ENCODE measurements at places on chromosomes 13 and 19.

DNA sequence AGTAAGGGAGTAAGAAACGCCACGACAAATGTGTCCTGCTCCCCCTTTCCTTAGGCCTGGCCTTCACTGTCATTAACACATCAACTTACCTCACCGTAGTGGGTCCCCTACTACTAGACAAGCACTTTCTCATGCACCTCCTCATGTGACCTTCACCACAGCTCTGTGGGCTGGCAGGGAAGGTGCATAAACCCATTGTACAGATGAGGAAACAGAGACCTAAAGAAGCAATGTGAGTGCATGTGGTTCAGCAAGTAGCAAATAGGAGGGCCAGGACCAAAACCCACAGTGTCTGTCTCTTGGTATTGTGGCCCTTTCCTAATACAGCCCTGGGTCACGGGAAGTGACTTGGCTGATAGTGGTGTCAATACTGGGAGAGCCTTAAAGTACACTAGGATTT is 5.3 kb downstream of the CCDC70 start:
- no peak for DNase-seq

DNA sequence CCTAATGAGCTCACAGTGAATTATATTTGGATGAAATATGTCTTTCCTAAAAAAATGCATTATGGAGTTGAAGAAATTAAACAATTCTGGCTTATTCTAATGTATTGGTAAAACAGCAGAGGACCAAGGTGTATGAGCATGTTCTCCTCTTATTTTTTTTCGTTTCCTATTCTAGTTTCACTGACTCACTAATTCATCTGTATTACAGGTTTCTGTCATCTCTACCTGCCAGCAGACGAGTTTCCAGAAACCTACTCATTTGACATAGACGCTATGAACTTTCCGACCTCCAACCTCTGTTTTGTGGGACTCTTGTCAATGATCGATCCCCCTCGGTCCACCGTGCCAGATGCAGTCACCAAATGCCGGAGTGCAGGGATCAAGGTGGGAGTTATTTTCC is 20.3 kb downstream of the ATP12A start:
- DNase-seq, result no peak

GRCh38 chr13:43058318-43058674 is 34.9 kb downstream of the DNAJC15 start:
- peak; percentile 44 for DNase-seq

DNA sequence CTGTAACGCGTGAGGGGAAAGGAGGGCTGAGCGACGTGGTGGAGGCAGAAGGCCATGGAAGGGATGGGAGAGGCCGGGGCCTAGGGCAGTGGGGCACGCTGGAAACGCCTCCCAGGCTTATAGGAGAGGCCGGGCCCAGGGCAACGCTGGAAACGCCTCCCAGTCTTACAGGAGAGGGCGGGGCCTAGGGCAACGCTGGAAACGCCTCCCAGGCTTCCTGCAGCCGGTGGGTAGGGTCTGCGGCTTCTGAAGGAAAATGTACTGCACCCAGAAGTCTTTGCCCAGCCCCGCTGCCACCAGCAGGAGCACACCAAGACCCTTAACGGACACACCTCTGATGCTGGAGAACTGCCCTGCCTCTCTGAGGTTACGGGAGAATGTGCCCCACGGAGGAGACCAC is 9.1 kb downstream of the CACTIN start:
- no peak for DNase-seq

DNA sequence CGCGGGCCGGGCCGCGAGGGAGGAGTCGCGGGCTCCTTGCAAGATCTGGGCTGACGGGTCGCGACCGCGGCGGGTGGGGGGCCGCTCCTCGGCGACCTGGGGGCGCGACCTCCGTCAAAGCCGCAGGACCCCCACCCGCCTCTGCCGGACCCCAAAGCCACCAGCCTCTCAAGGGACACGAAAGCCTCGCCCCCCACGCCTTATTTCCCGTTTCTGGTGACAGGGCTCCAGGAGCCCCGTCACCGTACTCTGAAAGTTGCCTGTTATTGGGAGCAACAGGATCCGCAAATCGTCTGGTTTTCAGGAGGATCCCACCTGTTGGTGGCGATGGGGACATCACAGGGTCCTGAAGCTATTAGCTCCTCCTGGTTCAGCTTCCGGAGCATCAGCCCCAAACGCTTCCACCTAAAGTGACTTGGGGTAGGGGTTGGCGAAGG is 530 bp downstream of the MAU2 start:
- peak; percentile 43 for DNase-seq

- DNase-seq, result no peak
These were observed 8.7 kb upstream of the SMG9 start for GRCh38 chr19:43763473-43763939.

GRCh38 chr19:40804783-40805242 is 5.8 kb downstream of the EGLN2 start:
- DNase-seq, result no peak

- DNase-seq, result peak; percentile 80
These were observed 872 bp downstream of the HOMER3 start for GRCh38 chr19:18939922-18940768.

DNA sequence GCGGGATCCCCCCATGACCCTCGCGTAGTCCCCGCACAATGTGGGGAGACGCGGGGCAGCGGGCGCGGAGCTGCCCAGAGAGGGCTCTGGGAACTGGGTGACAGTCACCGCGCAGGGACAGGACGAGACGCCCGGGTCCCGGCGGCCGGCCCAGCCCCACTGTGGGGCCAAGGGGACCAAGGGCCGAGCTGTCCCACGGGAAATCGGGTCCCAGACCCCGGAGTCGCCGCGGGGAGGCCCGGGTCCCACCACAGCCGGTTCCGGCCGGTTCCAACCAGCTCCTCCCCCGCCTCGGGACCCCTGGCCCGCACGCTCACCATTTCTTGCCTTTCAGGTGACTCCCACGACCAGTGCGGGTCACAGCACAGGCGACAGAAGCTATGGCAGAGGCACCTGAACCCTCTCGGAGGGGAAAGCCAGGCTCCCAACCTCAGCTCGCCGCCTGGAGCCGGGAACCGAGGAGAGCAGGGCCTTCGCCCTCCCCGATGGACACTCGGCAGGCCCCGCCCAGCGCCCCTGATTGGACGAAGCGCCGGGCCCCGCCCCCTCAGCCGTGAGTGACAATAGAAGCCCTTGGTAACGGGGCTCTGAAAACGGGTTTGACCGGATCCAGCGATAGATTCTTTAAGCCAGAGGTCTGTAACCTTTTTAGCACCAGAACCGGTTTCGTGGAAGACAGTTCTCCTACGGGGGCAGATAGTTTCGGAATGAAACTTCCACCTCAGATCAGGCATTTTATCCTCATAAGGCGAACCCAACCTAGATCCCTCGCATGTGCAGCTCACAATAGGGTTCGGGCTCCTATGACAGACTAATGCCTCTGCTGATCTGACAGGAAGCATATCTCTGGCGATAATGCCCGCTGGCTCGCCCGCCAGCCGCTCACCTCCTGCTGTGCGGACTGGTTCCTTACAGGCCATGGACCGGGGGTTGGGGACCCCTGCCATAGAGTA is at the start of gene ZNF433:
Gene ZNF433, minus strand, starts transcription at position 460 of the 953 bp plus-strand sequence. Its CDS starts 140 bp downstream, at position 320.
- peak; percentile 96 for DNase-seq

DNA sequence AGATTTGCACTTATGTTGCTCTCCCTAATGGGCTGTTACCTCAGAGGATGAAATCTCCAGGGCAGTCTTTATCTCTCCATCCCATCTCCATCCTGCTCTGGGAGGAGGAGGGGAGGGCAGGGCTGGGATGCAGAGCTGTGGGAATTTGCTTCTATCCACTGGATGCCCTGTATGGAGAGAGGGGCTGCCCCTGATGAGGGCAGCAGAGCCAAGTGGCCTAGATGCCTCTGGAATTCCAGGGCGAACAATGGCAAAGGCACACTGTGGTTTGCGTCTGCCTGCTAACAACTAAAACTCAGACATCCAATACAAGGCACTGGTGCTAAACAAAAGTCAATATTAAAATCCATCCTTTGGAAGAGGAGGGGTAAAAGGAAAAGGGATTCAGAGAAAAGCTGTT is 165.1 kb downstream of the COG6 start:
- DNase-seq, result no peak

DNA sequence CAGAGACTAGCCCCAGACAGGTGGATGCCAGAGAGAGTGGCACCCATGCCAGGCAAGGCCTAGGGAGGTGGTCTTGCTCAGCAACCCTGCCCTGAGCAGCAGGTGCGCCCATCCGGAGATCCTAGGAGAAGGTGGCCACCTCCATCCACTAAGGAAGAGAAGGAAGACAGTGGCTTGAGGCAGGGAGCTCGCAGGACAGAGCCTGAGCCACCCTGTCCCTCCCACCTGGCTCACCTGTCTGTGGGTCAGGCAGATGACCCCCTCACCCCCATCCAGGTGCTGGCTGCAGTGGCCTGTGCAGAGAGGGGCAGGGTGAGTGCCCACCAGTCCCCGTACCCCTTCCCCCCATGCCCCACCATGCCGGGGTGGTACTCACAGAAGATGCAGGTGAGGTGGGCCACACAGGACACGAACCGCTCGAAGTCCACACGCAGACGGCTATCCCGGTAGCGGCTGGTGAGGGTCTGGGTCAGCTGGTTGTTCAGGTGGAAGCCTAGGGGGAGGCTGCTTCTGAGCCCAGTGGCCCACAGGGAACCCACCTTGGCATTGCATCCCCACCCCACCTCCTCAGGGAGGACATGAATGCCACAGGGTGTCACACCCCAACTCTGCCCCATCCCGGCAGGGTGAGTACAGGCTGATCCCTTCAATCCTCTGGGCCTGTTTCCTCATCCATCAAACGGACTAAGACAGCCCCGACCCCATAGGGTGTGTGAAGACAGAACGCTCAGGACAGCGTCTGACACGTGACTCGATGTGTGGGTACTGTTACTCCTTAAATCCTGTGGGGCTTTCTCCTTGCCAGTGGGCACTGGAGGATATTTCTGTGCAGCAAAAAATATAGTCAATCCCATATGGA is 13.3 kb downstream of the CAPN12 start:
- no peak for DNase-seq

- DNase-seq, result no peak
These were observed 12.1 kb upstream of the ZNF554 start for GRCh38 chr19:2807379-2808128.

- no peak for DNase-seq
These were observed 135.0 kb upstream of the KL start for GRCh38 chr13:32881074-32881776.

DNA sequence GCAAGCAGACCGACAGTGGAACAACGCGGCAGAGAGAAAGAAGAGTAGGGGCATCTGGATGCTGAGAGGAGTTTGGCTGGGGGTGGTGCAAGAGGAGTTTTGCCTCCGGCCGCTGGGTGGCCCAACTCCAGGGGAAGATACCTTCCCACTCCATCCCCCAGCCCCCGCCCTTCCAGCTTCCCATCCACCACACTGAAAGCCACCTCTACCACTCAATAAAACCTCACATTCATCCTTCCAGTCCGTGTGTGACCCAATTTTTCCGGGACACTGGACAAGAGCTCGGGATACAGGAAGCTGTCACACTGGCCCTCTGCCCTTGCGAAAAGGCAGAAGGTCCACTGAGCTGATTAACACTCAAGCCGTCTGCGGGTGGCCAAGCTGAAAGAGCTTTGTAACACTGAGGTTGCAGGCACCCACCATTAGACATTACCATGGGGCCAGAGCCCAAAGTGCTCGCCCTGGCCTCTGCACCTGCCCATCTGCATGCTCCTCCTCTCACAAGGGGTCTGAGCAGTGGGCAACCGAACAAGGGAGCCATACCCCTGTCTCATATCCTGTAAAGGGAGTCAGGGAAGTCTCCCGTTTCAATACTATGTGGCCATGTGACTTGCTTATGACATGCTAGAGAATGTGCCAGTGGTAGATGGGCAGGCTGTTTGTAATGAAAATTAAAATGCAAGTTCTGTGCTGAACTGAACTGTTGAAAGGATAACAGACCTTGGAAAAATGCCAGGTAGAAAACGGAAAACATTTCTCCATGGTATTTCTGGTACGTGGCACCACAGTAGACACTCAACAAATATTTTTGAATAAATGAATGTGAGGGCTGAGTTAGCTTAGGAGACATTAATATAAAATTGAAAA is 205.1 kb upstream of the STARD13 start:
- no peak for DNase-seq

DNA sequence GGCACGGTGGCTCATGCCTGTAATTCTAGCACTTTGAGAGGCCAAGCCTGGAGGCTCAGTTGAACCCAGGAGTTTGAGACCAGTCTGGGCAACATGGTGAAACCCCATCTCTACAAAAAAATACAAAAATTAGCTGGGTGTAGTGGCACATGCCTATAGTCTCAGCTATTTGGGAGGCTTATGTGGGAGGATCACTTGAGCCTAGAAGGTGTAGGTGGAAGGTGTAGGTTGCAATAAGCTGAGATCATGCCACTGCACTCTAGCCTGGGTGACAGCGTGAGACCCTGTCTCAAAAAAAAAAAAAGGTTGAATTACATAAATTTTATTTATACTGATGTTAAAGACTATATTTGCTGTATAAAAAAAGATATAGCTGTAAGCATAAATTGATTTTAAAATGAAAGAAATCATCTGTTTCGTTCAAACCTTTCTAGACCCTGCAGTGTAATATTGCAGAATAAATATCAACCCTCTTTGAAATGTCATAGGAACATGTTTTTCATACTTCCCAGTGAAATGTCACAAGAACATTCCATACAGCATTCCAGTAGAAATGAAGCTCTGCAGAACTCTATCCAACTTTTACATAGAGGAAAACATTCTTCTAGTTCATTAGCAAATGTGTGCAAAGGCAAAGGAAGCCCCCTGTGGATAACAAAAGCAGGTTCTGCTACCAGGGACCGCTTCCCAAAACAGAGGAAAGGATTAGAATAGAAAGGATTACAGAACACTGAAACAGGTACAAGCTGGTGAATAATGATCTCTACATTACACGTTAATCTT is 76.0 kb downstream of the CAB39L start:
- DNase-seq, result no peak

- no peak for DNase-seq
These were observed 19.7 kb downstream of the ADGRE3 start for GRCh38 chr19:14654786-14655560.

- peak; percentile 1 for DNase-seq
These were observed 1531.7 kb upstream of the SPRY2 start for GRCh38 chr13:81872581-81872980.

DNA sequence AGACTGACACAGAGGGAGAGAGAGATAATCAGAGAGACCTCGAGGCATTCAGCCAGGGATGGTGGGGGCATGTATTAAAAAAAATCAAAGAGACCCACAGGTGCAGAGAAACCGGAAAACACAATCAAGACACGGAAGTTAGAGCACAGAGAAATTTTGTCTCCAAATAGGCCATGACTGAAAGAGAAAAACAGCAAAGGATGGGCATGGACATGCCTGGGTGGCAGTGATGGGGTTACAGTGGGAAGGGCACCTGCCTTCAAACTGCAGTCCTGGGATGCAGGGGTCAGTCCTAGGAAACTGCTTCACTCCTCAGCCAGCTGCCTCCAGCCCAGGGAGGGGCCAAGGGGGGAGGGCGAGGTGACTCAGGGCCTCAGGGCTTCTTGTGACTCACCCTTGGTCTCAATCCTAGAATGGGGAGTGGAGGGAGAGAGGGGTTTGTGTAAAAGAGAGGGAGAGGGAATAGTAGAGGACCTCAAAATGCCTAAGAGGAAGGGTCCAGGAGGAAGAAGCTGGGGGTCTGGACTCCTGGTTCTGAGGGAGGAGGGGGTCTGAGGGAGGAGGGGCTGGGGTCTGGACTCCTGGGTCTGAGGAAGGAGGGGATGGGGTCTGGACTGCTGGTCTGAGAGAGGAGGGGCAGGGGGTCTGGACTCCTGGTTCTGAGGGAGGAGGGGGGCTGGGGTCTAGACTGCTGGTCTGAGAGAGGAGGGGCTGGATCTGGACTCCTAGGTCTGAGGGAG is 3.6 kb upstream of the KCNN4 start:
- DNase-seq, result peak; percentile 78

- DNase-seq, result no peak
These were observed 68.9 kb downstream of the GADD45B start for GRCh38 chr19:2544576-2545415.
